ENCODE measurements at places on chromosomes 1 and 21.
A peak's percentile ranks its signal among the peaks of the same experiment; 100 is the strongest.

DNA sequence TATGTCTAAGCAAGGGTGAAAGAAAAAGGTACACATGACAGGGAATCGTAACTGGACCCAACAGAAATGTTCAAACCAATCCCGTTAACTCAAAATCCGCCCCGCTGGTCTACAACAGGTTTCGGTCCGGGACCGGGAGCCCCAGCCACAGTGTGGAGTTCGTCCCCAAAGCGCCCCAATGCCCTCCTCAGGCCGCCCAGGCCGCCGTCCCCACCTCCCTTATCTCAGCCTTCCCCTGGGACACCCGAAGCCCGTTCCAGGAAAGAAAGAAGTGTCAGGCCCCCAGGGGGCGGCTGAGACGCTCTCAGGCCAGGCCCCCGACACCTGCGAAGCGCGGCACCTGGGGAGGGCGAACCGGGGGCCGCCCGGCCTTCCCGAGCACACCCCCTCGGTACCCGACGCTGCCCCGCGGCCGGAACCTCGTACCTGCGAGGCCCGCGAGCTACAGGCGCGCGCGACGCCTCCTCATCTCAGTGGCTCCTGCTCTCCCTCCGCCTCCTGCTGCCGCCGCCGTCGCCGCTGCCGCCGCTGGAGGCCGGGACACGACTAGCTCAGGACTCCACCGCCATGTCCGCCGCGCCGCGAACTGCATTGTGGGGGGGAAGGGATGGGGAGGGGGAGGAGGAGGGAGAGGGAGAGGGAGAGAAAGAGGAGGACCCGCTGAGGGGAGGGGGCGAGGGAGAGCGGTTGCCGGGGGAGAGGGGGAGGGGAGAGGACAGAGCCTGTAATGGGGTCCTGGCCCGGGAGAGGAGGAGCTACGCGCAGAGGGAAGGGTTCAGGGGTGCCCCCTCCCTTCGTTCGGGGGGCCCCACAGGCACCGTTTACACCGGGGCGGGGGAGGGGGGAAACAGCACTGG is at the start of gene TUT4:
TSS of gene TUT4 (minus strand) at position 588 of the 857 bp plus-strand sequence. CDS start 26,812 bp downstream, outside the sequence.
- DNase-seq = peak; percentile 97

DNA sequence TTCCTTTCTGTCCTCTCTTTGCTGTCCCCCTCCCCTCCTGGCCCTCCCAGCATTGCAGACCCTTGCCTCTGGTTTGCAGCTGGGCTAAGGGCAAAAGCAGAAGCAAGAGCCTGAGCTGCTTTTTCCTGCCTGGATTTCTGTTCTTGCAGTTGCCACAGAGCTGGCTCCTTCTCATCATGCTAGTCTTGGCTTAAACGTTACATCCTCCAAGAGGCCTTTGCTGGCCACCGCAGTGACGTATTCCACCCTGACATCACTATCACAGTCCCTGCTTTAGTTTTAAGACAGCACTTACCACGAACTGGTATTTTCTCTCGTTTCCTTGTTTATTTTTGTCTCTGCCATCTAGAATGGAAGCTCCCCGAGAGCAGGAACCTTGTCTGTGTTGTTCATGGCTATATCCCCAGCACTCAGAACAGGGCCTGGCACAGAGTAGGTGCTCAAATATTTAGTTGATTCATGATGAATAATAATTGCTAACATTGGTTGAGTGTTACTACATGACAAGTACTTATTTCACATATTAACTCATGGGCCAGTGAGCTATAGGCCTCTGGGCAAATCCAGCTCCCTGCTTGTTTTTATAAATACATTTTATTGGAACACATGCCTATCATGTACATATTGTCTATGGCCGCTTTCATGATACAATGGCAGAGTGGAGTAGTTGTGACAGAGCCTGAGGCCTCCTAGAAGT is 13.2 kb upstream of the CSF1 start:
- DNase-seq = no peak

GRCh38 chr1:107262467-107263286 is 121.8 kb downstream of the NTNG1 start:
- DNase-seq = no peak

GRCh38 chr1:17441265-17441992 is 2.0 kb upstream of the RCC2 start:
- DNase-seq = no peak

DNA sequence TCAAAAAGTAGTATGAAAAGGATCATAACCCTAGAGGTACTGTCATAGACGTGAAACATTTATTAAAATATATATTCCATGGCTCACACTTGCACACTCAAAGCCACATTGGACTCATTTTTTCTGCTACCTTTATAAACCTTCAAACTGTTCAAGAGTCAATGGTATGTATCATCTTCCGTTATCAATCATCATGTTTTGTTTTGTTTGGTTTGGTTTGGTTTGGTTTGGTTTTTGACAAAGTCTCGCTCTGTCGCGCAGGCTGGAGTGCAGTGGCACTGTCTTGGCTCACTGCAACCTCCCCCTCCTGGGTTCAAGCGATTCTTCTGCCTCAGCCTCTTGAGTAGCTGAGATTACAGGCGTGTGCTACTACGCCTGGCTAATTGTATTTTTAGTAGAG is 1.8 kb downstream of the IFNAR2 start:
- DNase-seq = no peak

GRCh38 chr1:176195547-176195946 is 11.5 kb downstream of the COP1 start:
- no peak for DNase-seq

DNA sequence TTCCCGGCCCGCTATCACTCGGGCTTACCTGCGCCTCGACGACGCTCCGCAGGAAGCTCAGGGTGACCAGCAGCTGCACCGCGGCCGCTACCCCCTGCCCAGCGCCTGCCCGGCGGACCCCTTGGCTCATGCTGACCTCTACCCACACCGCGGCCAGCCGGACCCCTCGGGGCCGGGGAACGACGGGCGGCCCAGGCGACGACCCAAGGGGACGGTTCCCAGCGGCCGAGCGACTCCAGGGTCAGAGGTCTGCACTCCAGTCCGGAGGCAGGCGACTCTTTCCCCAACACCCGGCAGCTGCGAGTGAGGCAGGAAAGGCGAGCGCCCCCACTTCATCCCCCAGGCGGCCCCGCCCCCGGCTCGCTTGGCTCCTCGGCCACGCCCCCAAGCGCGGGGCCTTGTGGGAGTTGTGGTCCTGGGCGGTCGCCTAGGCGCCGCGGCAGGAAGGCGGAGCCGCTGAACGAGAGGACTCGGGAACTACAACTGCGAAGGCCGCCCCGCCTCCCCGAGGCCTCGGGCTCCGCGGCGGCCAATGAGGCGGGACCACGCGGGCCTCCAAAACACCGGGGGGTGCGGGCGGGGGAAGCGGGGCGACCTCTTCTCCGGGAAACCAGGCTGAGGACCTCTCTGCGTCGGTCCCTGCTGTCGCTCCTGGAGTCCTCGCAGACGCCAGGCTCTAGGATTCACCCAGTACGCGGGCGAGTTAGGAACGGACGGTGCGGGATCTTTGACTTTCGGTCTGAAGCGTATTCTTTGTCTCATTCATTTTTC is at the start of gene ERO1B:
TSS of gene ERO1B (minus strand) at position 305 of the 771 bp plus-strand sequence. CDS start at position 130, 175 bp downstream.
- DNase-seq = peak; percentile 98

DNA sequence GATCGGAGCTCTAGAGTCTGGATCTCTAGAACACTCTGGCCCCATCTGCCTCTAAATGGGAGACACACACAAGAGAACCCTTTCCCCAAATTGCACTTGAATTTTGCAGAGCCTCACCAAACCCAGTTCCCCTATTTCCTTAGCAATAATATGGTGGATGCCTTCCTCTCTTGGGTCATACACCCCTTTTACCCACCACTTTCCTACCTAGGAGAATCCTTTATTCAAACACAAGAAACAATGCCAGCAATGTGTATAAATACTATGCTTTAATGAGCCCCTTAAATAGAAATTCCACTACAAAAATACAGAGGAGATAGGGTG is 760 bp upstream of the SF3B4 start:
- DNase-seq = no peak

- DNase-seq = no peak
Measured at GRCh38 chr1:3240524-3241235, 171.7 kb downstream of the PRDM16 start.
